A172 (cell line): ENCODE measurements at places on chromosomes 16 and 17.
A peak's percentile ranks its signal among the peaks of the same experiment; 100 is the strongest.

DNA sequence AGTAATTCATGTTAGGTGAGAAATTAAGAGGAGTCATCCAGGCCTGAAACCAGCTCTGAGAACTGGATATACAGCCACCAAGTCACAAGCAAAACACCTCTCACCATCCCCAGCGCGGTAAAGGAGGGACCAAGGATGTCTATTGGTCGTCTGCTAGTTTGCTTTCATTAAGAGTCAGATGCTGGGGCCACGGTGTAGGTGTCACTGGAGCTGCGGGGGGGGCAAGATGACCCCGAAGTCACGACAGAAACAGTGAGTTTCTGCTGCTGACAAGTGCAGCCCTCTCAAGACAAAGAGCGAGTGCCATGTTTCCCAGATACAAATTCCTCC lies 790 bp downstream of the NCBP3 start:
- DNase-seq: peak; percentile 32

DNA sequence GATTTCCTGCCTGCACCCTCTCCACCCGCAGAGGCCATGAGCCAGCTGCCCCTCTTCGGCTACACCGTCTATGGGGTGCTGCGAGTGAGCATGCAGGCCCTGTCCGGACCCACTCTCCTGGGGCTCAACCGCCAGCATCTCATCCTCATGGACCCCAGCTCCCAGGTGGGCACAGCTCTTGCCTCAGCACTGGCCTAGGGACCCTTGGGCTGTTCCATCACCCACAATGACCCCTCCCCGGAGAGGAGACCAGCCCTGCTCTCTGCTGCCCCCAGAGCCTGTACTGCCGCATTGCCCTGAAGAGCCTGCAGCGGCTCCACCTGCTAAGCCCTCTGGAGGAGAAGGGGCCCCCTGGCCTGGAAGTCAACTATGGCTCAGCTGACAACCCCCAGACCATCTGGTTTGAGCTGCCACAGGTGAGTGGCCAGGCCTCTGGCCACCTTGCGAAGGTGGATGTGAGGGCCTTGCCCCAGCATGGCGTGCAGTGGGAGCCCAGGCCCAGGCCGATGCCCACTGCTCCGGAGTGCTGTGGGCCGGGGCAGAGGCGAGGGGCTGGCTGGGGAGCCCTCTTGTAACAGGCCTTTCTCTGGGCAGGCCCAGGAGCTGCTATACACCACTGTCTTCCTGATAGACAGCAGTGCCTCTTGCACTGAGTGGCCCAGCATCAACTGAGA lies 7.3 kb upstream of the SMIM5 start:
- peak; percentile 18 for DNase-seq

DNA sequence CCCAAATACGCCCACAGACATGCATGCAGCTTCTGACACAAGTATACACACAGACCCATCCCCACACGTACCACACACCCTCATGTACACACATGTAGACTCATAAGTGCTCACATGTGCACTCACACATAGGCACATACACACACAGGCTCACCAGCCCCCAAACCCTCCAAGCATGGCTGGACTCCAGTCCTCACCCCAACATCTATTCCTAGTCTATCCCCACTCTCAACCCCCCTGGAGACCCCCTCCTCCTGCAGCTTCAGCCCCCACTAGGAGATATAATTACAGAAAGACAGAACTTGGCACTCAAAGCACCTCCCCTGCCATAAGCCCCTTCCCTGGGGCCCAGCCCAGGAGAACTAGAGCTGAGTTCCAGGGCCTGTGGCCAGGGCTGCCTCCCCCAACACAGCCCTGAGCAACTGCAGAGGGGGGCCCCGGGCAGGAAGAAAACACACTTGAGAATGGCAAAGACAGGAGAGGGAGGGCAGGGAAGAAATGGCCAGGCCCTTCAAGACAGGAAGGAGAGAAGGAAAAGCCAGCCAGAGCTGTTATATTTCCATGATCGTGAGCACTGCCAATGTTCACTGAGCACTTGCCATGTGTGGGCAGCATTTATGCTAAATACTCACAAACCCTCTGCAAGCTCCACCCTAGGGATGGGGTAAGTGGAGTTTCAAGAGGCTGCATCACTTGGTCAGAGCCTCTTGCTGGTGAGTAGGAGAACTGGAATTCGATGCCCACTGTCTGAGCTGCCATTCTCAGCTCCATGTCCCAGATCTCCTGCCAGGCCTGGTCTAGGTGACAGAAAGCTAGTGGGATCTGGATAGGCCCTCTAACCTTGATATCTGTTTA lies 224.5 kb downstream of the ZNF423 start:
- no peak for DNase-seq

GRCh38 chr16:88686062-88686438 lies 257 bp downstream of the SNAI3 start:
- no peak for DNase-seq

DNA sequence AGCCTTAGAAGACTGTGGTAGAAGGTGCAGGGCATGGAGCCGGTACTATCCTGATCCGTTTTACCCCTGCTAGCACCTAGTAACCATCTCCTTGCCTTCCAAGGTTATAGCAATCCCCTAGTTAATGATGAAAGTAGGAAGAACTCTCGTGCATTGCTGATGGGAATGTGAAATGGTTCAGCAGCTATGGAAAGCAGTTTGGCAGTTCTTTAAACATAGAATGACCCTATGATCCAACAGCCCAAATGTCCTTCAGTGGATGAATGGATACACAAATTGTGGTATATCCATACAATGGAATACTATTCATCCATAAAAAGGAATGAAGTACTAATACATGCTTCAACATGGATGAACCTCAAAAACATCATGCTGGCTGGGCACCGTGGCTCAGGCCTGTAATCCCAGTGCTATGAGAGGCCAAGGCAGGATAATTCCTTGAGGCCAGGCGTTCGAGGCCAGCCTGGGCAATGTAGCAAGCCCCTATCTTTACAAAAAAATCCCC lies 6.2 kb upstream of the SRCIN1 start:
- no peak for DNase-seq

DNA sequence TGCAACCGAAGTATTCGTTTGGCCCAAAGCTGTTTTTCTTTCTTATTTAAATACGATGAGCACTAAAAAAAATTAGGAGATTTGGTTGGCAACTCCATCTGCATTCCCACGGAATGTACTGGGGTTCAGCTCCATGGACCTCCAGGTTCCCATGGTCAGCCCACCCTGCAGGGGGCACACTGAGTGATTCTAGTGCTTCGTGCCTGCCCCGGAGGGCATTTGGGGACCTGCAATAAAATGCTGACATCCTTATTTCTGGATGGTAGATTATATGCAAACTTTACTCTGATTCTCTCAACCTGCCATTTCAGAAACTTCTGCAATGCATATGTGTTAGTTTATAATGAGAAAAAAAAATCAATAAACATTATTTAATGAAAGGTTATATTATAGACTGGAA lies 339.4 kb downstream of the XYLT1 start:
- no peak for DNase-seq

- no peak for DNase-seq
Measured at GRCh38 chr16:88790312-88791211, 5.5 kb upstream of the PIEZO1 start.

- DNase-seq: peak; percentile 13
Measured at GRCh38 chr17:56593646-56594319, at the start of gene NOG. Gene NOG, plus strand, starts transcription at chr17:56593699. Its CDS starts 525 bp downstream, at chr17:56594224.

- peak; percentile 66 for DNase-seq
Measured at GRCh38 chr16:28090646-28091377, 27.3 kb upstream of the GSG1L start.

DNA sequence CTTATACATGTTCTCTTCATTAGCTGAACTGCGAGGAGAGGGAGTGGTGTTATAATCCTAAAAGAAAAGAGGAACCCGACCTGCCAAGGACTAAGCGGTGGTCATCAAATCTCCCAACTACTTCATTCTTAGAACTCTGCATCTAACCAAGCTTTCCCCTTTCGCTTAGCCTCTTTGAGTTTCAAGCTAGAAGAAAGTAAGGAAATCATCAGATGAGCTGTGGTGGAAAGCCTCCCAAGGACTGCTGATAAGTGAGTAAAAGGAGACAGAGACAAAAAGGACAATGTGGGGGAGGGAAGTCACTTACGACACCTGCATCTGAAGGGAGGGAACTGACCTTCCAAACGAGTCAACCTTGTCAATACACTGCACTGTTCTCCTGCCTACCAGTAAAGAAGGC lies 121.3 kb downstream of the TRIM37 start:
- no peak for DNase-seq

DNA sequence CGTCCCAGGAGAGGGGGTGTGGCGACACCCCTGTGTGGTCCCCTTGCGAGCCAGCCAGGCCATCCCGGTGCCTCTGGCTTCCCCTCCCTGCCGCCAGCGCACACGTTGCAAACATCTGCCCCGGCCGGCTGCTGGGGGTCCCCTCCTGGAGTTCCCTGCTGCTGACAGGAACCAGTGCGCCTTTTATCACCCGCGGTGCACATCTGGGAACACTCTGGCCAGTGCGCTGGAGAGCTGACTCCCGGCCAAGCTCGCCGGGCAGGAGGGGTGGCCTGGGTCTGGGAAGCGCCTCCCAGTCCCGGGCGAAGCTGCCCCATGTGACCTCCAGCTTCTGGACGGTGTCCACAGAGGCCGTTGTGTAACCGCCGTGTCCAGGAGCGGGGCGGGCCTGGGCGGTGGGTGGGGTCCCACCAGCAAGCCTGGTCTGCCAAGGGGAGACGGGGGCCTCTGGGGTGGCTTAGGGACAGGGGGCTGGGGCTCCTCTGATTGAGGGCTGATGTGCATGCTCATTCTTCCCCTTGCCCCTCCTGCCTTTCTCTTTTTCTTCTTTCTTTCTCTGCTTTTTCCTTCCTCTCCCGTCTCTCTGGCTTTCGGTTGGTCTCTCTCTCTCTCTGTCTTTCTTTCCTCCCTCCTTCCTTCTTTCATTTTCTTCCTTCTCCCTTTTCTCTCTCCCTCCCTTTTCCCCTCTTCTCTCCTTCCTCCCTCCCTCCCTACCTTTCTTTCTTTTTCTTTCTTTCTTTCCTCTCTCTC lies 25.2 kb upstream of the CIBAR2 start:
- peak; percentile 77 for DNase-seq

DNA sequence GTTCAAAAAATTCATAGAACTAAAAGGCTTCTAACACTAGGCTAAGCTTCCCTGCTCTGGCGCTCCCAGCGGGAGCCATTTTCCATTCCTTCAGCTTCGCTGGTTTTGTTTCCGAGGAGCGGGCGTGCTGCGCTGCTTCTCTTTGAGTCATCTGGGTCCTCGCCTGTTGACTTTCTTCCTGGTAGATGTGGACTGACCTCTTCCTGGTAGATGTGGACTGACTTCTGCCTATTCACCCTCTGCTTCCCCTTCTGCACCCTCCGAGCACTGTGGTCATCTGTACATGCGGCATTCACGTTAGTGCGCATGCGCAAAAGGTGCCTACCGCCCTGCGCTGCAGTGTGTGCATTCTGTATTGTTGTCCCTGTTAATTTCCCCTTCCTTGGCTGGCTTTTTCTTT lies 40.8 kb upstream of the SEC14L1 start:
- DNase-seq: no peak
